ENCODE measurements at places on chromosomes 4 and X.
A peak's percentile ranks its signal among the peaks of the same experiment; 100 is the strongest.

- no peak for DNase-seq
These were observed 4.4 kb downstream of the MXD4 start for GRCh38 chr4:2257361-2258081.

DNA sequence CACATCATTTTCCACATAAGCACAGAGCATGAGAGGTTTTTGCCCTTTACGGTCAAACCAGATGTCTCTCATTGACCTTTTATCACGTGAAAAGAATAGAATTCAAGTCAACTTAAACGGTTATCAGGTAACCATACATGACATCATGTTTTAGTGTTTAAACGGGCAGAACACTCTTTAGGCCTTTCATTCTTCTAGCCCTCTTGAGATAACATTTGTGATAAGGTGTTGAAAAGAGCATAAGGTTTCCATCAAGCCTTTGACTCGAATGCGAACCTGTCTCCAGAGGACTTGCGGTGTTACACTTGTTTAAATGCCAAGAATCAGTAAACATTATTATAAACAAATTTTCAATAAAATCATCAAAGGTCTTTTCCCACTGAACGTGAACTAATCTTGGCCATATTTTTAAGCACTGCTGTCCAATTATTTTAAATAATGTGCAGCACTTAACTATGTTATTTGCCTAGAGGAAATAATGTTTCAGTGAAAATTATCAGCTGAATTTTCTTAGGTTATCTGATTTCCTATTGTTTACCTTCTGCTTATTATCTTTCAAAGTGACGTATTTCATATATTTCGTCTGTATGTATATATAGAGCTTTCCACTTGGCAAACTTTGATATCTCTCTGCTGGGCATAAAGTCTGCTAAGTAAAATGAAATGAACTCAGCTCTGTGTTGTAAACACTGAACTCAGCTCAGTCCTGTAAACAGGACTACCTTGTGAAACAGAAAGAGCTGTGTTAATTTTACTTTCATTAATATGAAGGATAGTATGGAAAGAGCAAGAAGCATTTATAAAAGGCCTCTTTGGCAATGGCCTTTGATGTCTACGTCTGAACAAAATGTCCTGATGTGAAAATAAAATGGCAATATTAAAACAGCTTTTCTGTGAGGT is 33.3 kb downstream of the TENM3 start:
- DNase-seq: no peak

DNA sequence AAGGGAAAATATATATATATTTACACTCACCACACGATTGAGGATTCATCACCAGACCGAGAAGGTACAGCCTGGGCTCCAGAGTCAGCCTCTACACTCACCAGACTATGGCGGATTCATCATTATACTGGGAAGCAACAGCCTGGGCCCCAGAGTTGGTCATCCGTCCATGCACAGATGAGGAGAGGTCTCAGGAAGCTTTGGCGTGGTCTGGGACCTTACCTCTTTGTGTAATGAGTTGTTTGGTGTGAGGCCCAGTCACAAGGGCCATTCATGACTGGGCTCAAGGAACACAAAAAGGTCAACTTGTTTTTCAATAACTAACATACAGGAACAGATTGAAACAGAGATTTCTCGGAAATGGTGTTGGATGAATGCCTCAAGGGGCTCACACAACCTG is 926.1 kb downstream of the FAM133A start:
- DNase-seq: no peak

- DNase-seq: no peak
These were observed 98.8 kb upstream of the SPRY1 start for GRCh38 chr4:123297836-123298235.

GRCh38 chr4:4260185-4260751 is 12.2 kb upstream of the TMEM128 start:
- no peak for DNase-seq

- no peak for DNase-seq
These were observed 15.4 kb upstream of the ADH1B start for GRCh38 chr4:99336553-99336952.

DNA sequence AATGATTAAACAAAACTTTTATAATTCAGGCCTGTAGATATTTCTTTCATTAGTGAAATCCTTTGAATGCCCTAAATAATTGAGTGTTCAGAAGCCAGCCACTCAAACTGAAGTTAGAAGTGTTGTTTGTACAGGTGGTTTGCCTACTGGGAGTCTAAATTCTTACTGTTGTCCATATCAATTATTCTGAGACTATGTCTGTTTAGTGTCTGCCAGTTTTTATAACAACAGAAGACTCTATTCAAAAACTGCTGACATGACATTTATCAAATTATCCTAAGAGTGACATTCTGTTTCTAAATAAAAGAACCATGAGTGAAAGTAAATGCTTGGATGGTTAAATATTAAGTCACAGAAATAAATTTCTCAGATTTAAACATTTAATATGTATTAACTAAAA is 375.1 kb downstream of the FAT4 start:
- DNase-seq: no peak

DNA sequence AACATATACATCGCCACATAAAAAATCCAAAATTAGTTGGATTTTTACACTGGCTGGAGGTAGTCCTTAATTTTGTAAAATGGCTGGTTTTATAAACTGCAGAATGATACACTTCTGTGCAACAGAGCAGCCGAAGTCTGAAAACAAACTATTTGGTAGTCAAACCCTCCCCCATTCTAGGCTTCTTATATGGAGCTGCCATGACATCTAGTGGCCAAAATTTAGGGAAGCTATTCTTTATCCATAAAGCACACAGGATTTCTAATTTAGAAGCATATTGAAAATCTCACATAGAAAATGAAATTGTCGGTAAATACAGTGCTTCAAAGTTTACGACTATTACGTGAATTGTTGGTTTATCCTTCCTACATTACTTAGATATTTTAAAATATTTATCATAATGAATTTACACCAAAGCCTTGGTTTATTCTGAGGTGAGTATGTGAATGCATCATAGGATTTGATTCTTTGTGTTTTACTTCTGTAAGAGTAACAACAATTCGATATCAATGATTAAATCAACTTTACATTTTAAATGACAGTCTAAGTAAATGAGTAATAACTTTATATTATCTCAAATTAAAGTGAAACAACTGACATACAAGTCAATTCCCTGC is 113.4 kb upstream of the FAM241A start:
- no peak for DNase-seq

- no peak for DNase-seq
These were observed 15.0 kb downstream of the APELA start for GRCh38 chr4:164892018-164892417.

- no peak for DNase-seq
These were observed 241.1 kb downstream of the TACR3 start for GRCh38 chr4:103478734-103479133.

- no peak for DNase-seq
These were observed 4.0 kb downstream of the TCEAL2 start for GRCh38 chrX:102129473-102129872.

DNA sequence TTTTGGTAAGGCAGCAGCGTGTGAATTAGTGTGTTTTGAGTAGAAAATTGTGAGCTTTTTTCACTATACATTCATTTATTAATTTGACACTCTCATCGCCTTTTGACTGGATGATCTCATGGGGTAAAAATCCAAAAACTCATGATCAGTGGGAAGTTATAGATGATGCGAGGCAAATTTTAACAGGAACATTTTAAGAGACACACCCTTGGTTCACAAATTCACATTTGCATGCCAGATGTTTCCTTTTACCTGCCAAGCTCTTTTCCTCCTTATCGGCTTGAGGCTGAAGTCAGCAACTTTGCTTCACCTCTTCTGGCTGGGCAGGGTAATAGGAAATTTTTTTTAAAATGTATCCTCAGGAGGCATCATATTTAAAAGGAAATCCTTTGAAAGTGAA is 318.0 kb upstream of the HS3ST1 start:
- no peak for DNase-seq

- no peak for DNase-seq
These were observed 58.0 kb upstream of the CHRDL1 start for GRCh38 chrX:110853610-110854009.

DNA sequence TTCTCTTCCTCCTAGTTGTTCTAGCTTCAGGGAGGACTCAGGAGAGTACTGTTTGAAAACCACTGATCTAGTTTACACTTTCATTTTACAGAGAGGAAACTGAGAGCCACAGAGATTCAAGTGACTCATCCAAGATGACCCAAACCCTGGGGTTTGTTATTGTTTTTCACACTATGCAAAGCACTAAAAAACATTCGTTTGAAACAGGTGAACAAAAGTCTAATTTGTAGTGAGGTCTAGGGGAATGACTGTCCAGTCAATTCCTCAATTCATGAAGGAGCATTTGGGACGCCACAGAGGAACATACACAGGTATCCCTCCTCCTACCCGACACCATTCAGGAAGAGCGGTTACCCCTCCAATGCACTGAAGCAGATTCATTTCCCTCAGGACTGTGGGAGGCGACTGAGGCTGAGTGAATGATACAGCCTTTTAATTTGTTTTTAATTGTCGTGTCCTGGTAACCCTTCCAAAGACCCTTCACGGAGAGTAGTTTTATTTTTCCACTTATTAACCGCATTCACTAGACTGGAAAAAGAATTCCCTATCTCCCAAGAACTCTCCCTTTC is 30.3 kb downstream of the TLR10 start:
- DNase-seq: no peak

DNA sequence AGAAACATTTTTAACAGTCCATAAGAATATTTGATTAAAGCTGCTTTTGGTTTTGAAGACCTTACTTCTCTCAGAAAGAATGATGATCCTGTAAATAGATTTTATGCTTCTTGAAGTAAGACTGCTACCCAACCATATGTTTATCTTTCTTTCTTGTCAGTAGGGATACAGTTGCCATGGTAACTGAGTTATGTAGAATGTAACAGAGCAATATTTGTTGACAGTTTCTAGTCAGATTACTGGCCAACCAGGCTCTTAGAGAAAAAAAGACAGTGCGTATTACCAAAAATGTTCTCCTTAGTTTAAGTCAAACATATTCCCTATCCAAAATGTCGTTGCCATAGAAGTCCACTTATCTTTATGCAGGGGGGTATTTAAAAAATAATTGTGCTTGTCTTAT is 456.8 kb downstream of the PRR32 start:
- DNase-seq: no peak

GRCh38 chr4:17112292-17112659 is 213.8 kb upstream of the LDB2 start:
- DNase-seq: no peak

DNA sequence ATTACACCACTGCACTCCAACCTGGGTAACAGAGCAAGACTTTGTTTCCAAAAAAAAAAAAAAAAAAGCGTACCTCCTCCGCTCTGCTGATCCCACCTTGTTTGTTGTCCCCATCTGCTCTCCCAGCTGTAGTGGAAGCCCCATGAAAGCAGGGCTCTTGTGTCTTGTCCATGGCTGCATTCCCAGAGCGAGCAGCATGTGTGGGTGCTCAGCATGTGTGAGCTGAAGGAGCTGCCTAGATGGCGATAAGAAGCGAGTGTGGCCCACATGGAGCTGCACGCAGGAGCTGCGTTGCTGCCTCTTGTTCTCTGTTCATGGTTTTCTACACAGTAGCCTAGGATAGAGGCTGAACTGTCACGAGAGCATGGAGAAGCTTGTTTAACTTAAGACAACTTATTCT is 12.4 kb downstream of the NSD2 start:
- DNase-seq: no peak

- DNase-seq: no peak
These were observed 8.0 kb downstream of the PPP3CA start for GRCh38 chr4:101339332-101339731.

DNA sequence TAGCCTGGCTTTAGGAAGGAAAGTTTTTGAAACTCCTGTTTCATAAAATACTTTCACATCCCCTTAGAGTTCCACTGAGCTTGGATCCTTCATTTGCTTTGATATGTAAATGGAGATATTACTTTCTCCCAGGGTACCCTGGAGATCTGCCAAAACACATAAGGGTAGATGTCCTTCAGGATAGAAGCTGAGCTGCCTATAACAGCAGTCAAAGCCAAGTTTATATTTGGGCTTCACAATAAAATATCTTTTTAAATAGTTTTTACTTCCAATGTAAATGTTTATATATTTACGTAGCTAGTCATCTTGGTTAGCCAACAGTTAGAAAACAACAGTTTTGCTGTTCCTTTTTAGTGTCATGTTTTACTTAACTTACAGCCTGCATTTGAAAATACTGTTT is 742.3 kb upstream of the POU3F4 start:
- DNase-seq: no peak

DNA sequence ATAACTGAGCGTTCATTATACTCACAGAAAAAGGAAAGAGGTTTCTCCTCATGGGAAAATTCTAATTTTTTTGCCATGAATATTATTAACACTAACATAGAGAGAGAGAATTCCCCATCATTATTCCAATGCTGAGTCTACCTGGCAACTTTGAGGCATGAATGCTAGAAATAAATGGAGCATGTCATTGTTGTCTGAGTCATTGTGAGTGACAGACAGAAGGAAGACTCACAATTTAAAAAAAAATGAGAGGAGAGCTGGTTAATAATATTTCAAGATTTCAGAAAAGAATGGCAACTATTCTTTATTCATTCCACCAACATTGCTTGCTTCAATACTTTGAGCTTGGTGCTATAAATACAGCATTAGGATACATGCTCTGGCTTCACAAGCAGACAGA is 170.4 kb upstream of the HS3ST1 start:
- DNase-seq: no peak

GRCh38 chrX:15497865-15498264 is 2.7 kb upstream of the BMX start:
- DNase-seq: peak; percentile 37

- no peak for DNase-seq
These were observed 138.3 kb downstream of the PCDH18 start for GRCh38 chr4:137394018-137394417.

- DNase-seq: no peak
These were observed 11.7 kb downstream of the CTAG1B start for GRCh38 chrX:154607370-154607769.

- no peak for DNase-seq
These were observed 738.2 kb downstream of the ARAP2 start for GRCh38 chr4:35506161-35506560.

DNA sequence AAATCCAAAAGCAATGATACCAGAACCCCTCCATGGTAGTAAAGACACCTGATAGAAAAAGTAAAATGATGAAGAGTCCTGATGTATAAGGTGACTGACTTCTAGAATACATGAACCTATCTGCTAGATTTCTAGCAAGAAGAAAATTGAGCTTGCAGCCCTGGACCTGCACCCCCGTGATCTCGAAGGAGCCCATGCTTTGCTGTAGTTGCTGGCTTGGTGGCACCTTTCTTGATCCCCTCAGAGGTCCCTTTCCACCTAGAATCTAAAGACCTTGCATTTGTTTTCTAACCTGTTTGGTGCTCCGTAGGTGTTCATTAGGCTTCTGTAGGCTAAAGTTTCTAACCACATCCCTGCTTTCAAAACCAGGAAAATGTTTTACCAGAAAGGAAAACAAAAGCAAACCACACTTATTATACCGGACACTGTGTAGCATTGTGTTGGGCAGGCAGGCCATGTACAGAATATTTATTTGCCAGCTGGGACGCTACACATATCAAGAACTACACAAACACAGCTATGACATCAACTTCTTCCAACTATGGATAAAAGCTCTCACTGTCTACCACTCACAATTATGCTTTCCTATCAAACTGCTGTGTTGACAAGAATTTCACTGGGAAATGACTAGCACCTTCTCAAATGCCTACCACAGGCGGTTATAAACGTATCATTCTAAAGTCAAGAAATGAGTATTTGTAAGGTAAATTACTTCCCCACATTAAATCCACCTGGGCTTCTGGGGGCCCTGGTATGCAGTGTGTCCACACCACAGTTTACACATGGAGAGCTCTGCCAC is 316.2 kb downstream of the UNC5C start:
- DNase-seq: no peak

GRCh38 chr4:168566726-168567125 is 69.9 kb downstream of the PALLD start:
- no peak for DNase-seq

- no peak for DNase-seq
These were observed 85.5 kb upstream of the ACSL1 start for GRCh38 chr4:184911310-184911709.

Data from effector CD4-positive, alpha-beta T cell (primary cell).